Kidney (tissue), 22 donors: ENCODE measurements at places on chromosomes 1 and 21.

DNA sequence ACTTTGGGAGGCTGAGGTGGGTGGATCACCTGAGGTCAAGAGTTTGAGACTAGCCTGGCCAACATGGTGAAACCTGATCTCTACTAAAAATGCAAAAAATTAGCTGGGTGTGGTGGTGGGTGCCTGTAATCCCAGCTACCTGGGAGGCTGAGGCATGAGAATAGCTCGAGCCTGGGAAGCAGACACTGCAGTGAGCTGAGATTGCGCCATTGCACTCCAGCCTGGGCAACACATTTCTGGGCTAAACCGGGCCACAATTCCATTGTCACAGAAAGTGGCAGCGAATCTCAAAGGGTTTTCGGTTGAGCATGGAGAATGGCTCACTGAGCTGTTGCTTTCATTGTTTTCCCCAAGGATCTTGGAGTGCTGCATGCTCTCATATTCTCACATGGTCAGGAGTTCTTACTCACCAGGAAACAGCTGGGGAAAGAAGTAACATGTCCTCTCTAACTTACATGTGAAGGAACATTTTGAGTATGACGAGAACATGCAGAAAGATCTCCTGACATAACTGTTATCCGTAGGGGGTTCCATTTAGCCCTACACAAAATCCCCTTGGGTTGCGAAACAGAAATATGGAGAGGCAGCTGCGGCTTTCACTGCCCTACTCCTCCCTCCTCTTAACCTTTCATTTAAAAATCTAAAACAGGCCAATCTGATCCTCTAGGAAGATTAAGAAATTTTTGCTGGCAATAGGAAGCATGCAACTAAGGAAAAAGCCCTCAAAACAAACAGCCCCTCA is 341.1 kb downstream of the PCP4 start:
- H3K4me1 ChIP-seq = no peaks in the 10 kb centered on the region
- DNase-seq = no peak

DNA sequence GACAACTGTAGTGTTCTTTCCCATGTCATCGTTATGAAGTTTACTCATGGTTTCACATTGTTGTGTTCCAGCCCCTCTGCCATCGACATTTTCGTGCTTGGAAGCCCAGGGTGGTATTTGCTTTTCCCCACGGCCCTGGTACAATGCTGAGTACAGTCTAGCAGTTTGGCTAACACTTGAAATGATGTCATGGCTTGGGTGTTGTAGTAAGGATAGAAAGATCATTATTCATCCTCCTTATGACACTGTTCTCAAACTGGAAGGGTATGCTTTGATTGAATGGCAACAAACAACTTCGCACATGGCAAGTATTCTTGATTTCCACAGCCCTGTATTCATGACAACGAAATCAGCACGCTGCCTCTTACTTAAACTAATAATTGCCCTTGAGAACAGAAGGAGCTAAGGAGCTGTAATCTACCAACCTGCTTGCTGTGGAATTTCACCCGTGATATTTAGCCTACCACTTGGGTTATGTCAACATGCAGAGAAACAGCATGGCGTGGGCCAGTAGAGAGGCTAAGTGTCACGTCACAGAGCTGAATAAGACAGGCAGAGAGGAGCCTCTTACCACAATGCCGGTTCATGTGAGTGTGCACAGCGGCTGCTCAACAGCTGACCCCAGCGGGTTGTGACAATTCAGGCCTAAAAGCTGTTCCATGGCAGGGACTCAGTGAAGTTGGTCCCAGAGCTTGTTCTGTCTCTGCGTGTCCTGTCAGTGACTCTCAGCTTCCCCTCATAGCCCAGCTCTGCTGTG is 73.9 kb downstream of the KCNJ6 start:
- H3K4me3 ChIP-seq = no peak overlapping the region
- no peaks in the 10 kb centered on the region for H3K36me3 ChIP-seq
- no peak for DNase-seq

DNA sequence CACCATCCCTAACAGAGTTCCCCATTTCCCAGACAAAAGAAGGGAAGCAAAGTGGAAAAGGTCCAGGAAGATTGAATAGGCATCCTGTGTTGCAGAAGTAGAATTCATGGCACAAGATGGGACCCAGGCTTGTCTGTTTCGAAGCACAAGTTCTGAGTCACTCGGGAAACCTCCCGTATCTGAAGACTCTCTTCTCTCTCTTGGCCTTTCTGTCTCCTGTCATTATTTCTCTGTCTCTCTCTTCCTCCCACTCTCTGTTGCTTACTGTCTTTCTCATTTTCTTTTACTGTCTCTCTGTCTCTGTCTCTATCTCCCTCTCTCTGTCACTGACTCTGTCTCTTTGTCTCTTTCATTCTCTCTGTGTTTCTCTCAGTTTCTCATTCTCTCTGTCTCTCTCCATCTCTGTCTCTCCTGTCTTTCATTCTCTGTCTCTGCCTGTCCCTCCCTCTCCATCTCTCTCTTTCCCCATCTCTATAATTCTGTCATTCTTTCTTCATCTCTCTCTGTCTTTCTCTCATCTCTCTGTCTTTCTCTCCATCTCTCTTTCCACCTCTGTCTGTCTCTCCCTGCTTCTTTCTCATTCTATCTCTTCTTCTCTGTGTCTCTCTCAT is 23.7 kb downstream of the RNF187 start:
- H3K27ac ChIP-seq = no peak overlapping the region
- no peak overlapping the region for H3K4me3 ChIP-seq
- DNase-seq = no peak

DNA sequence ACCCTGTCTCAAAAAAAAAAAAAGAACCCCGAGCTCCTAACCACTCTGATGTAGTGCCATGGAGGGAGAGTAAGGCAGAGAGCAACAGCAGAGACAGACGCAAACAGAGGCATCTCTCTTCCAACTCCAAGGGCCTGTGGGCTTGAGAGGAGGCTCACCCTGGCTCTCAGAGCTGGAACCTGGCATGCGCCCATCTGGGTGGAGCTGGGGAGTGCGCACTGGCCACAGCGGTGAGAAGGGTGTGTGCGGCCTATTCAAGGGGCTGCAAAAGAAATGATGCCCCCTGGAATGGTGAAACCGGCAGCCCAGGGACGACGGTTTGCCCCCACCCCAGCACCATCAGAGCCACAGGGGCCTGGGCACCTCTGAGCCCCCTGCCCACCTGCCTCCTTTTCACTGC is 17.6 kb downstream of the COL8A2 start:
- DNase-seq = no peak
- no peaks in the 10 kb centered on the region for H3K36me3 ChIP-seq
- no peaks in the 10 kb centered on the region for H3K4me1 ChIP-seq
- H3K27me3 ChIP-seq = no peaks in the 10 kb centered on the region
- H3K4me3 ChIP-seq = no peak overlapping the region

- no peak overlapping the region for H3K27ac ChIP-seq
- H3K4me3 ChIP-seq = no peak overlapping the region
- no peak for DNase-seq
- no peaks in the 10 kb centered on the region for H3K27me3 ChIP-seq
- H3K36me3 ChIP-seq = no peaks in the 10 kb centered on the region
Measured at GRCh38 chr1:247914941-247915662, 5.0 kb upstream of the OR2T8 start.

DNA sequence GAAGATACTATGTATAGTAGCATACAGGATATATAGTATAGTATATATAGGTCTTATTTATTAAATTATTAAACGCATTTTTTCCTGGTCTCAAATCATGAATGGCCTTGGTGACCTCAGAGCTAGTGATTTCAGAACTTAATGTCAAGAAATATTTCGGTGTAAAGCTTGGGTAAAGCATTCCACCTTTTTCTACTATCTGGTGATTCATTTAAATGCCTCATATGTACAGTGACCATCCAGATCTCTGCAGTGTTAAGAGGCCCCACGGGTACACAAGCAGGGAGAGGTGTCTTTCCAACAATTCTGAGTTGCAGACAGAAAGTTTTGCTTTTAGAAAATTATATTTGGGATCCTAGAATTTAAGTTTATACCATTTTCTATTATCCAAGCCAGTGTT is 626.5 kb downstream of the PTPRC start:
- no peaks in the 10 kb centered on the region for H3K27me3 ChIP-seq
- no peak for DNase-seq
- H3K27ac ChIP-seq = no peak overlapping the region
- H3K4me3 ChIP-seq = no peak overlapping the region
- no peaks in the 10 kb centered on the region for H3K4me1 ChIP-seq
- no peaks in the 10 kb centered on the region for H3K36me3 ChIP-seq

DNA sequence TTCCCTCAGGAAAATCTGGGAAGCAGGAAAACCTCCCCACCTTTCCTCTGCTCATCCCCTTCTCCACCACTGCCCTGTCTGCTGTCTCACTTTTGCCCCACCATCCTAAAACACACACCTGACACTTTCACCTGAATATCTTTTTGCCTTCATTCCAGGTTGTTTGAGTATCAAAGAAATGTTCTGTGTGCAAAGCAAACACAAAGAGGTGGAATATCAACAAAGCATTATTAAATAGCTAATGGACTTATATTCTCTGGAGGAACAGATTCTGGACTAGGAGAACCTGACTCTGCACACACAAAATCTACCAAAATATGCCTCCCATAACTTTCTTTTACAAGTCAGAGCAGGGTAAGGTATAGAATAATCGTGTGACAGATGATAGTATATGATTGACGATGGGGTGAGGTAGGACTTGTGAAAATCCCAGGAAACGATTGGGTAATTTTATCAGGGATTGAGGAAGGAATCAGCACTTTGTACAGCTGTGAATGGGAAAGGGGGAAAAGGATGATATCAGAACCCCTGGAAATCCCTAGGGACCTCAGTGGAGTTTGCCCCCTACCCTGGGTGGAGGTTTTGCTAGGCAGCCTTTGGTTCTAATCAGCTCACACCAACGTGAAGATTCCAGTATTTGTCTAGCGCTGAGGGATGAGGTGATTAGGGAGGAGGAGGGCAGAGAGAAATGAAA is 87.7 kb downstream of the PROX1 start:
- H3K4me3 ChIP-seq = no peak overlapping the region
- no peaks in the 10 kb centered on the region for H3K4me1 ChIP-seq
- H3K36me3 ChIP-seq = no peaks in the 10 kb centered on the region
- no peaks in the 10 kb centered on the region for H3K27me3 ChIP-seq
- DNase-seq = no peak

- H3K36me3 ChIP-seq = no peaks in the 10 kb centered on the region
- H3K27me3 ChIP-seq = no peaks in the 10 kb centered on the region
- no peak overlapping the region for H3K27ac ChIP-seq
- no peaks in the 10 kb centered on the region for H3K4me1 ChIP-seq
- H3K4me3 ChIP-seq = no peak overlapping the region
Measured at GRCh38 chr1:21764615-21765423, 18.1 kb downstream of the USP48 start.

DNA sequence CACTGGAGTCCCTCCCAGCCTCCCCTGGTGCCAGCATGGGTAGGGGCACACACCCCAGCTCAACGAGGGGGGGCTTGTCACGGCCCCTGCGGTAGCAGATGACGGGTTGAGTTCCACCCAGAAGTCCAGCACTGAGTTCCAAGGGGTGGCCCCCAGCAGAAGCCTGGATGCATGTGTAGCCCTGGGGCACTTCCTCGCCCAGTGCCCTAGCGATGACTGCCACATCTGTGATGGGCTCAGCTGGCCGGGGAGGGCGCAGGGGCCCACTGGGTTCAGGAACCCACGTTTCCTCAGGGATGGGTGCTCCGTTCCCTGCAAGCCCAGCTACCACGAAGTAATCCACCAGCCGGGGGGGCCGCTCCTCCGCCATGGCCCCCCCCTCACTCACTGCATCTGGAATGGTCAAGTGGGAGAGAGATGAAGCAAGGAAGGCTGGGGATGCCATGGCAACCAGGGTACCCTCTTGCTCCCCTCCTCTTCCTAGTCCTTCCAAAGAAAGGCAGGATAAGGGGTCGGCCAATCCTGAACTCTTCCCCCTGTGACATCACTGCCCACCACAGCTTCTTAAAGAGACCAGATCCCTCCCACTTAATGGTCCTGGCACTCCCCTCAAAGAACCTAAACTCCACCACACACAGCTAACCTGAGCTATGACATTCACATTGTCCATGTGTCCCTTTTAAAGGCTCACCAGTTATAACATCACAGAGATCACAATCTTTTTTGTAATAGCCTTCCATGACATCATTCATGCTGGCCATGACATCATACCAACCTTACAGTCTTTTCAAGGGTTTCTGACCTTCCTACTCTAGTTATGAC is 2.3 kb downstream of the DENND4B start:
- H3K27ac ChIP-seq = peak overlapping the region; percentile 90
- peaks cover 24% of the 10 kb centered on the region for H3K36me3 ChIP-seq
- H3K4me1 ChIP-seq = peaks cover 16% of the 10 kb centered on the region
- no peaks in the 10 kb centered on the region for H3K27me3 ChIP-seq
- no peak for DNase-seq

DNA sequence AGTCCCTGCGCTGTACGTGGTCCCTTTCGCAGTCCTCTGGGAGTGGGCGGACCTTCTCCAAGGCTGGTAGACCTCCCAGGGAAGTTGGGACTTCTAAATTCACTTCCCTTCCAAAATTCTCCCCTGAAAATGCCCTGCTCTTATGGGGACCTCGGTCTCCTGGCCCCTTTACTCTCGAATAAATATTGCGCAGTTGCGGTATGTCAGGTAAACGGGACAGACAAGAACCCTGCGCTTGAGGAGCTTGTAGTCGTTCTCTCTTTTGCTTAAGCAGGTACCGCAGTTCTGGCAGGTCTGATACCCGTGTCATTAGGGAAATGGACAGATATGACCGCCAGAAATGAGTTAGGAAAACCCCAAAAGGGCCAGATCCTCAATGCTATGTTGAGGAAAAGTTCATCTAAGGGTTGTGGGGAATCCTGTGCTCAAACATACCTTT is 561 bp downstream of the KIF2C start:
- peaks cover 5% of the 10 kb centered on the region for H3K4me1 ChIP-seq
- H3K4me3 ChIP-seq = peak overlapping the region; percentile 92
- no peaks in the 10 kb centered on the region for H3K36me3 ChIP-seq
- H3K27me3 ChIP-seq = no peaks in the 10 kb centered on the region
- no peak overlapping the region for H3K27ac ChIP-seq

GRCh38 chr1:47309427-47309826 is 4.5 kb downstream of the STIL start:
- no peaks in the 10 kb centered on the region for H3K4me1 ChIP-seq
- no peak overlapping the region for H3K27ac ChIP-seq
- H3K4me3 ChIP-seq = no peak overlapping the region
- no peaks in the 10 kb centered on the region for H3K27me3 ChIP-seq

DNA sequence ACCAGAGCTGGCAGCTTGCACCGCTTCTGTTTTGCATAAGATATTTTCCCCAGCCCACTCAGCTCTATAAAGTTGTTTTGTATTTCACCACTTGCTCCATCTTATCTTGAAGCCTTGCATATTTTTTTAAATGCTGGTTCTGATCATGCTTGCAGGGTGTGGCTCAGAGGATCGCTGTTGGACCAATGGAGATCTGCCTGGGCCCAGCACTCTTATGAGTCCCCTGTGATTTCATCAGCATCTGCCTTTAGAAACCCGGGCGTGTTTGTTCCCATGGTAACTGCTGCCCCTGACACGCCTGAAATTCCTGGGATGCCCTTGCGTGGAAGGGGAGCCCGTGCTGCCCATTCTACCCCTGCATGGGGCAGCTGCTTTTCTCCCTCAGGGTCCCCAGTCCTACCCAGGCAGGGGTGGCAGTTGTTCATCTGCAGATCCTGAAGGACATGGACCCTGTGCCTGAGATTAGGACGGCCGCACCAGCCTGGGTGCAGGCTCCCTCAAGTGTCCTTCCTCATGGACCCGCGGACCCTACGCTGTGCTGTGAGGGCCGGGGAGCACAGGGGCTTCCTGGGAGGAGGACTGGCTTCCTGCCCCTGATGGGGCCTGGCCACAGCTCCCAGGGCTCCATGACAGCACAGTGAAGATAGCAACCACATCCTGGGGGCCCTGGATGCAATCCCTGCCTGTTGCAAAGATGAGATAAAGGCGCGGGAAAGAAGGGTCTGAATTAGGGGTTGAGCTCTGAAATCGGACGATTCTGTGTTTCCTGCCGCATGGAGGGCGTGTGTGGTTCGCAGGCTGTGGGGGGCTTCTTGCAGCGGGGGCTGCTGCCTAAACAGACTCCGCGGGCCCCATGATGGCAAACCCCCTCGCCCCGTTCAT is 226.5 kb downstream of the SDCCAG8 start:
- peaks cover 3% of the 10 kb centered on the region for H3K4me1 ChIP-seq
- H3K4me3 ChIP-seq = peak overlapping the region; percentile 23
- H3K36me3 ChIP-seq = no peaks in the 10 kb centered on the region
- DNase-seq = peak; percentile 37
